ENCODE measurements at places on chromosomes 2 and 18.

- no peak for DNase-seq
Measured at GRCh38 chr18:9742524-9743131, 34.5 kb downstream of the RAB31 start.

DNA sequence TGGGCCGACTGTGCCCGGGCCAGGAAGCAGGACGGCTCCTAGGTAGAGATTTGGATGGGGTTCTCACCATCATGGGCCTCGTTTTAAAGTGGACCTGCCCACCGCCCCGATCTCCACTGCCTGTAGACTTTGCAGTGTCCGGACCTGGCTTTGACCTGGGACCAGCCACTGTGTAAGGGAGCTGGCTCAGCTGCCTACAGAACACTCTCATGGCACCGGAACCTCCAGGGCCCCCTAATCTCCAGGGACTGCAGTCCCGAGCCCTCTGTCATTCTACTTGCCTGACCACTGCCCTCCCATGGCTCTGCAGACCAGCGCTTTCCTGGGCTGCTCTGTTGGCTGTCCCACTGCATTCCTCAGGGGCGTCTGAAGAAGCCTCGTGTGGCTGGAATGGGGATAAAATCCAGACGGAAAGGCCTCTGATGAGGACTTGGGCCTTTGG is 120.8 kb downstream of the GLI2 start:
- no peak for DNase-seq

DNA sequence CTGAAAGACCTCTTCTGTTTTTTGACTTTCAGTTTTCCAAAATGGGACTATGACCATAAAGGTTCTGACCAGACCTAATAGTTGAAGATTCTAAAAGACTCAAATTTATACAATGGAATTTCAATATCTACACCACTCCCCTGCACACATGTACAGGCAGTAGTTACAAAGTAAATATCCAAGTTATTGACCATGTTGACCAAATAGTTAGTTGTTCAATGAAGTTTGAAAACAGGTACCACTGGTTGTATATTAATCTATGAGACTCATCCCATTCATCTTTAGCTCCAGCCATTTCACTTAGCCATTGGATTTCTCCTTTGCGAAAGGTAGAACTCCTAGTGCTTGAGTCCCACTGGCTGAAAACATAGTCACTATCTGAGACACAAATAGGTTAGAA is 277.4 kb downstream of the SETBP1 start:
- no peak for DNase-seq

- no peak for DNase-seq
Measured at GRCh38 chr2:197435598-197436420, 981 bp upstream of the SF3B1 start.

GRCh38 chr2:3638456-3638810 is 19.6 kb upstream of the ALLC start:
- no peak for DNase-seq

DNA sequence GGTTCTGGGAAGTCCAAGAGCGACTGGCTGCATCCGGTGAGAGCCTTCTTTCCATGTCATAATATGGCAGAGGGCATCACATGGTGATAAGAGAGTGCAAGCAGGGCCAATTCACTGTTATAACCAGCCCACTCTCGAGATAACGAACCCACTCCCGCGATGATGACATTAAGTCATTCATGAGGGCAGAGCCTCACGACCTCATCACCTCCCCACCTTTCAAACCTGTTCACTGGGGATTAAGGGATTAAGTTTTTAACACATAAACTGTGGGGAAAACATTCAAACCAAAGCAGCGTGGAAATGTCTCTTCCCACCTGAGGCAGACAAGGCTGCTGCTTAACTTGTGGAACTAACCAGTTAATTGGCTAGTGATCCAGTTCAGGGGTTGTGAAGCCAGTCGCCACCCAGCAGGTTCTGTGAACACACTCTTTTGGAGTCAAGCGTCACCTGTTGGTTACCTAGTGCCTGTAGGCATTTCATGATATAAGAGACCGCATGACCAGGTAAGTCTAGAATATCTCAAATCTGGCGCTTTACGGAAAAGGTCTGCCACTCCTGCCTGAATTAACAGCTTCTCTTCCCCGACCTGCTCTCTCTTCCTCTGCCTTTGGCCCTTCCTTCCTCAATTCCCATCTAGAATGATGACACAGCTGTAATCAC is 54.3 kb downstream of the EDAR start:
- no peak for DNase-seq

DNA sequence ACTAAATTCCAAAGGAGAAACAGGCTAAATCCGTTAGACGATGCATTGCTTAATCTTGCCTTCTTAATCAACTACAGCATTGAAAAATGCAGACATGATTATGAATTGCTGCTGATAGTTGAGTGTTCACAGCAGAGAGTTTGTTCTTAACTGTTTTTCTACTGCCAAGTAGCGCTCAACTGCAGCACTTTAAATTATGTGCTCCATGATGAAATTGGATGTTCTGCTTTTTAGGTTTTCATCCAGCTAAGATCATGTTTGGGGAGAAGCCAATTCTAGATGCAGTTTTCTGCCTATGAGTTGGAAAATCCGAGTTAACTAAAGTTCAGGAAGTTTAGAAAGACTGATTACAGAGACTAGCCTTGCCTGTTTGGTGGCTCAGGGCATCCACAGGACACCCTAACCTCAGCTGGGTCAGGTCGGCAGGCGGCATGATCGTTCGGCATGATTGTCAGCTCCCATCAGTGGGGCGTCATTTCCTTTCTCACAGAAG is 119.4 kb upstream of the PIEZO2 start:
- no peak for DNase-seq

- no peak for DNase-seq
Measured at GRCh38 chr18:74252039-74252395, 39.7 kb downstream of the CYB5A start.

- DNase-seq: no peak
Measured at GRCh38 chr18:73617981-73618380, 529.7 kb downstream of the FBXO15 start.

- DNase-seq: no peak
Measured at GRCh38 chr2:152375174-152375573, 40.2 kb downstream of the FMNL2 start.

- no peak for DNase-seq
Measured at GRCh38 chr18:10530852-10531251, 5.0 kb downstream of the NAPG start.

- DNase-seq: no peak
Measured at GRCh38 chr2:192197357-192197756, 2.6 kb upstream of the TMEFF2 start.

- DNase-seq: no peak
Measured at GRCh38 chr18:77012806-77013541, 119.6 kb downstream of the MBP start.

GRCh38 chr2:175309799-175310198 is 128.3 kb upstream of the ATP5MC3 start:
- DNase-seq: no peak

- no peak for DNase-seq
Measured at GRCh38 chr2:37537316-37537715, 134.1 kb downstream of the CDC42EP3 start.

DNA sequence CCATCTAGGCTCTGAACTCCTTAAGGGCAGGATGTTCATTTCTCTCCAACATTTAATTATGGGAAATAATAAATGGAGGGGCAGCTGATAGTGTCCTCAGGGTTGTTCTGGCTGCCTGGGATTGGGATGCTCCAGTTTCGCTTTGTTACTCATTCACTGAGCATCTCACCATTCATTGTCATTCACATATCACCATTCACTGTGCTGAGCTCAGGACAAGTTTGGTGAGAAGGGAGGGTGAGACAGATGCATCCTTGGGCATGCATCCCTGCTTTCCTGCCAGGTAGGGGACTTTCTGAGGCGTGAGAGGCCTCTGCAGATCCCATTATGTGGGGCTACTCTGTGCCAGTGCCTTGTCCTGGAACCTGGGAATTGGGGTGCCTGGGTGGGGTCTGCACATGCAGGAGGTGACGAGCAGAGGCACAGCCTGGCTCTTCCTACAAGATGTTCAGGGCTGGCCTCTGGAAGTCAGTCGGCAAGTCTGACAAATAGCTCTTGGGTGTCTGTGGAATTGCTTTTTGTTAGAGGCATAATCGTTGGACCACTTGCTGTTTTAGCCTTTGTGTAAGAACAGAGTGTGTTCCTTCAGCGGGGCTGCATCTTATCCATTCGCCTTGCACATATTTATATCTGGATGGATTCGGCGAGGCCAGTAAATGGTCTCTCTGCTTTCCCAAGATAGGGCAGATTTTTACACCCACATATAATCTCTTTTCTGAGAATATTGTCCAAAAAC is 323.2 kb upstream of the THSD7B start:
- no peak for DNase-seq

GRCh38 chr2:66805016-66805865 is 370.3 kb downstream of the MEIS1 start:
- no peak for DNase-seq

- DNase-seq: no peak
Measured at GRCh38 chr2:197204519-197205250, 105.9 kb downstream of the ANKRD44 start.

DNA sequence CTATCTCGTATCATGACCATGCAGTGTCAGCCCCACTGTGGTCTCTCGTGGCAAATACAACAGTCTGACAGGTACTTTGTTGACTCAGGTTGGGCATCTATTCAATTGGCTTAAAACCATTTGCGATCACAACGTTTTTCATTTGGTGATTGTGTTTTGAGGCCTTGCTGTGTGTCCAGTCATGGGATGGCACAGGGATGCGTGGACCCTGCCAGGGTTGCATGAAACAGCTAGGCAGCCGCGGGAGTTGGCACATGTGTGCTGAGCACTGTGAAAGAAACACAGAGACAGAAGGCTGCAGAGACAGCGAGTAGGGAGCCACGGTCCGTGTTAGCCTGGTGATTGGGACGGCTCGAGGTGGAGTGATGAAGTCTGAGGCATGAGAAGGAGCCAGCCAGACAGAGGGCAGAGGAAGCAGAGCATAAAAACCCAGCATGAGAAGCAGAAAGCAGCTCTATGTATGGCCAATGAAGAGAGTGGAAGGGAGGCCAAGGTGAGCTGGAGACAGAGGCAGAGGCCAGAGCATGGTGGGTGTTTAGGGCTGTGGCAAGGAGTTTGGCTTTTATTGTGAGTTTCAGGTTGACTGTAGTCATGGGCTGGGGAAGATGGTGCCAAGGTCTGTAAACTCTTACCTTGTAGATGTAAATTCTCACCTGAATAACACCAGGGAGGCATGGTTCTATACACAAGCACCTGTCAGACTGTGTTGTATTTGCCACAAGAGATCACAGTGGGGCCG is 31.8 kb upstream of the IL1R1 start:
- DNase-seq: no peak

GRCh38 chr18:61887838-61888237 is 5.0 kb downstream of the RNF152 start:
- DNase-seq: no peak

- DNase-seq: no peak
Measured at GRCh38 chr18:9283791-9284190, 50.8 kb upstream of the TWSG1 start.

DNA sequence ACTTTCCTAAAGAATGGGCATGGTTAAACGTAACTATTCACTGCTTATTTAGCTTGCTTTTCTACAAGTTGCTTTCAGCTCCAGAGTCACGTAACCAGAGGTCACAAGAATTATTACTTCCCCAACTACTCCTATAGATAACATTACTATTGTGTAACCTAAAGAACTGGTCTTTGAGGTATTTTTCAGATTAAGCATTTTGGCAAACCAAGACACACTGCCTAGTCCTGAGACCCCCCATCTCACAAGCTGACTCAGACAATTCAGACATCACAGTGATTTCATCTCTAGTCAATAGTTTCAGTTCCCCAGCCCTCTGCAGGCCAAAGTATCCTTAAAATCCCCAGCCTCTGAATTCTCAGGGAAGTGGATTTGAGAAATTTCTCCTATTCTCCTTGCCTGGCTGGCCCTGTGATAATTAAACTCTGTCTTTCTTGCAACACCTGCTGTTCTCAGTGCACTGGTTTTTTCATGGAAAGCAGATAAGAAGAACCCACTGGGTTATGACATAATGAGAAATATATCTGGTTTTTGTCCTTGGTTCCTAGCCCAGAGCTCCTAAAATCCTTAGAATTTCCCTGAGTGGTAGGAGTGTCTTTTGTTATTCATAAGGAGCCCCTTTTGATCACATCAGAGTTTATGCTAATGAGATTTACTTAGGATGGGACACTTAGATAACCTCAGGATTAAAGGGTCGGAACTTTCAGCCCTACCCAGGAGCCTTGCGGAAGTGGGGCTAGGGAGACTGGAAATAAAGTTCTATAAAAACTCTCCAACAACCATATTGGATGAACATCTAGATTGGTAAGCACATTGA is 1310.8 kb upstream of the CHAC2 start:
- no peak for DNase-seq

- DNase-seq: no peak
Measured at GRCh38 chr18:57915865-57916582, 112.9 kb upstream of the ATP8B1 start.

DNA sequence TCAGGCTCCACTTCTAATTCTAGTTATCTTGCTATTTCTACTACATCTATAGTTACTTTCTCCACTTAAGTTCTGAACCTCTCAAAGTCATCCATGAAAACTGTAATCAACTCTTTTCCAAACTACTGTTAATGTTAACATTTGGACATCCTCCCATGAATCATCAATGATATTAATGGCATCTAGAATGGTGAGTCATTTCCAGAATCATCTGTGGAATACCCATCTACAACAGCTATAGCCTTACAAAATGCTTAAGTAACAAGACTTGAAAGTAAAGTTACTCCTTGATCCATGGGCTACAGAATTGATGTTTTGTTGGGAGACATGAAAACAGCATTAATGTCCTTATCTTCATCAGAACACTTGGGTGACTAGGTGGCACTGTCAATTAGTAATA is 35.4 kb downstream of the BARD1 start:
- DNase-seq: no peak

DNA sequence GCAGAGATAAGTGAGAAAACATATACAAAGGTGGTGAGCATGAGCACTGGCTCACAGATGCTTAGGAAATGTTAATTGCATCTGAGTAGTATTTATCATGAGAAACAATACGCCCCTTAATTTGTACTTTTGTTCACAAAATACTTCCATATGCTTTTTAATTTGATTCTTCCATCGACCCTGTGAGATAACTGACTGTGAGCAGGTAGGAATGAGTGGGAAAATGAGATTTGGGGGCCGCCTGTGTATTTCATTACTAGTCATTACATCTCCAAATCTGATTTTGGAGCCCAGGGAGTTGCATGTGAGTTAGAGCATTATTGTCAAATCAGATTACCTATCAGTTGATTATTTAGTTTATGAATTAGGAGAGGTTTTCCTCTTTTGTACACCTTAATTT is 36.7 kb upstream of the NPC1 start:
- no peak for DNase-seq

DNA sequence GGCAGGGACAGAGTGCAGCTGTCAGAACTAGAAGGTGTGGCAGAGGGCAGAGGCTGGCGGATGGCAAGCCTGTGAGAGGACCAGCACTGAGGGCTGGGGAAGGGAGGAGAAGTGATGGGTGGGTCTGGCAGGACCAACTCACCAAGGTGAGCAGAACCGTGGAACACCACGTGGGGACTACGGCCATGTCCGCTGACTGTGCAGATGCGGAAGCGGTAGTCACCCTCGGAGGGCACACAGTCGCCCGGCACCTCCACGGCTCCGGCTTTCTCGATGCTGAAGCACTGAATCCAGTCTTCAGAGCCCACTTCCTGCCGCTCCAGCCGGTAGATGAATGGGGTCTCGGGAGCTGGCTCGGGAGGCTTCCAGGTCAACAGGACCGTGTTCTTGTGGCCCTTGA is 4.2 kb downstream of the OBSL1 start:
- DNase-seq: no peak

GRCh38 chr18:63218472-63218871 is 101.1 kb downstream of the BCL2 start:
- DNase-seq: no peak

Data from stimulated activated CD4-positive, alpha-beta T cell treated with anti-CD3 and anti-CD28 coated beads, Interleukin-12 subunit alpha, Interleukin-12 subunit beta, amount 100 ng/mL, for 24 hours (primary cell).